ENCODE measurements at places on chromosomes 1 and 21.

DNA sequence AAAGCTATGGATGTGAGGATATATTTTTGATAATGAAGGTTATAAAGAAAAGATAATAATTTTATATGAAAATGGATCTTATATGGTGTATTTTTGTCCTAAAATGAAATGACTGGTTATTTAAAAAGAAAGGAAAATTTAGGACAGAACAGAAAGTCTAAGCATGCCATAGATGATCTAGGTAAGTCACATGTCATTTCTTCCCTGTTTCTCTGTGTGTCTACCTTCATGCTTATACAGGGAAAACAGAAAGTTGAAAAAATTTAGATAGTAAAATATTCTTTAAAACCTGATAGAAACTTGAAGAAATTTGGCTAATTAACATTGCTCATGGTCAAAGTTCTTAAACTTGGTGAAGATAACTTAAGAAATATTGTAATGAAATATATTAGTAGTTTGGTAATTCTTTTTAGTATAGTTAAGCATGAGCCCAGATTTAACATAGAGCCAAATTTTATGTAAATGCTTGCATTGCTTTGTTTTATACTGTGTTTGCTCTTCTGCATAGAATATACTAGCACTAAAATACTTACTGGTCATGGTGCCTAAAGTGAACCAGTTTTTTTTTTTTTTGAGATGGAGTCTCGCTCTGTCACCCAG lies 12.4 kb upstream of the GBP4 start:
- no peak for DNase-seq

DNA sequence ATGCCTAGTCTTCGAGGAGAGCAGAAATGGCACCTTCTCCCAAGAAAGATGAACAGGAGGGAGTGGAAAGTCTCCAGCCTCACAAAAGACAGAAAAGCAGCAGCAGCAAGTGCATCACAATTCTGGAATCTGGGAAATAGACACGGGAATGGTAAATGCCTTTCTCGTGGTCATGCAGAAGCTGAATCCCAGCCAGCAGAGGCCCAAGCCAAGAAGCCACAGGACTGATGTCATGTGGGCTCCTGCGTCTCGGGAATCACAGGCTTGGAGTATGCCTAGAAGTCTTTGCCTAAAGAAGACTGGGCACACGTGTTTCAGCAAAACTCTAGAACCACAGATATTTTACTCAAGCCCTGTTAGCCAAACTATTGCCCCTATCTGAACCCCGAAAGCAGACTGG lies 260.3 kb upstream of the PLD5 start:
- no peak for DNase-seq

GRCh38 chr1:198531891-198532290 lies 8.6 kb downstream of the ATP6V1G3 start:
- no peak for DNase-seq

DNA sequence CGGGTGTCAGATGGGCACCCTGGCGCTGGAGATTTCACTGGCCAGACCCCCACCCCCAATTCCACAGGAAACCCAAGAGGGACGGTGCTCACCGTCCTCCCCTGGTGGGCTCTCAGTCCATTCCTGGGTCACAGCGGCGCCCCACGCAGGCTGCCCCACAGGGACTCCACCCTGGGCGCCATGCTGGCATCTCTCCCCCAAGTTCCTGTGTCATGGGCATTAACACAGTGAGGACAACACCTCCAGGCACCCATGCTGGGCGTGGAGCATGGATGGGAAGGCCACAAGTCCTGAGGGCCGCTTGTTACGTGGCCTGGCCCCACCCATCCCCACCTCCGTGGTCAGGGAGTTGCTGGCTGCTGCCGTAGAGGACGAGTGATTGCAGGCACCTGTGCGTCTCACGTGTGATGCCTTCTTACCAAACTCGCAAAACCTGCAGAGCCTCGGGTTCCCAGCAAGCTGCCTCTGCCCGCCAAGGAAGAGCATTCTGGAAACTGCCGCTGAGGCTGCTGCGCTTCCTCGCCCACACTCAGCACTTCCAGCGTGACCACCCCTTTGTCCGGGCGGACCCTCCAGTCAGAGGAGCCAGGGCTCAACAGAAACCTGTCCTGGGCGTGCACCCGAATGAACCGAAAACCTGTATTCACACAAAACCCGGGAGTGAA lies 60.3 kb downstream of the SLX9 start:
- no peak for DNase-seq

- DNase-seq: no peak
Measured at GRCh38 chr1:241475671-241476070, 43.9 kb downstream of the FH start.

GRCh38 chr21:41712201-41712600 lies 54.7 kb downstream of the RIPK4 start:
- no peak for DNase-seq

GRCh38 chr1:38173157-38173831 lies 126.7 kb upstream of the POU3F1 start:
- DNase-seq: no peak

DNA sequence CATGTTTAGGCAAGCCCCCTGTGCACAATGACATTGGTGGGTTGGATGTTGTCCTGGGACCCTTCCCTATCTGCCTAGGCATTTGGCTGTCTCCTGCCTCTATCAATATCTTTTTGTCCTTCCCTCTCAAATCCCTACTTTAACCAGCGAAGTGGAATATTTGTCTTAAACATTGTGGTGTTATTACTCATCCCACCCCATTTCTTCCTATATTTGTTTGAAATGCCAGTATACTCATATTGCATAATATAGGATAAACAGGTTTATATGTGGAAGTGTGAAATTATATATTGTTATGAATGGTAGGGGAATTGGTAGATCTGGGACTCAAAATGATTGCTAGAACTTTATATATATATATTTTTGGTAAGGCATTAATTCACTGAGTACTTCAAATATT lies 80.0 kb downstream of the ADGRL2 start:
- no peak for DNase-seq

DNA sequence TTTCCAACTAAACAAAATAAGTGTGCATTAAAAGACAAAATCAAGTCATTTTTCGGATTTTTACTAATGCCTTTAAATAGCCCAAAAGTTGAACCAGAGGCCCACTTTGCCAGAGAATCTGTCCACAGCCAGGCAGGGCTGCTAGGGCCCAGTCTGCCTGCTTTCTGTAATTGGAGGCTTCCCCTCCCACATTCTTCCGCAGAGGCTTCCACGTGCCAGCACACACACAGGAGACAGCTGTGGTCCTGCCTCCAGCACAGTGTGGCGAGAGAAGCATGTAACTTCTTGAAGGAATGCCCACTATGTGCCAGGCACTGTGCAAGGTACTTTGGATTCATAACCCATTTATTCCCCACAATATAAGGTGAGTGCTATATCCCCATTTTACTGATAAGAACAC lies 11.3 kb upstream of the PDZK1IP1 start:
- DNase-seq: no peak

GRCh38 chr1:53369034-53369750 lies 41.3 kb upstream of the LRP8 start:
- no peak for DNase-seq

DNA sequence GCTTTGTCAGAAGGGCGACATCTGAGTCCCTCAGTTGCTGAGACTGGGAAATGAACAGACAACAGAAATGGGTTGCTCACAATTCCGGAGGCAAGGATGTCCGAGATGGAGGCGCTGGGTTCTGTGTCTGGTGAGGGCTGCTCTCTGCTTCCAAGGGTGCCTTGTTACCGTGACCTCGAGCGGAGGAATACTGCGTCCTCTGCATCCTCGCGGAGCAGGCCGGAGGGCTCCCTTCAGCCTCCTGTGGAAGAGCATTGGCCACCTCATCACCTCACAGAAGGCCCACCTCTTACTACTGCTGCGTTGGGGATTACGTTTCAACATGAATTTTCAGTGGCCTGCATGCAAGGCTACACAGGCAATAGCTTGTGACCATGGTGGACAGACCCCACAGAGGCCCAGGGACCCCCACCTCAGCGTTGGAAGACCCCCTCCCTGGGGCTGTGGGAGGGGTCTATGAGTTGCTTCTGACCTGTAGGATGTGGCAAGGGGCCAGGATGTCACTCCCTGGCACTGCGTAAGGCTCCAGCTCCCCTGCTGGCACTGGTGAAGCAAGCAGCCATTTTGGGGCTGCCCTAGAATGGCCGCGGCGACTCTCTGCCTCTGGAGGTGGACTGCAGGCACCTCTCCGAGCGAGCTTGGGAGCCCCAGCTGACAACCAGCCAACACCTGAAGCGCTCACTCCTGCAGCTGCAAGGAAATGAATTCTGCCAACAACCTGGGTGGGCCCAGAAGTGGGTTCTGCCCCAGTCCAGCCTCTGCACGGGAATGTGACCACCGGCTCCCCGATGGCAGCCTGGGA lies 36.3 kb upstream of the COL6A1 start:
- DNase-seq: no peak
